ENCODE measurements at places on chromosomes 12 and 14. TPM values are rescaled to one million over a fixed set of nuclear protein-coding genes. Genes with fewer than 3 reads are reported as not detected.

ABCC9 gene
- 0.67 TPM for total RNA-seq

UNG gene
- total RNA-seq, result 22.0 TPM

ALX1 gene
- not detected for total RNA-seq

DNA sequence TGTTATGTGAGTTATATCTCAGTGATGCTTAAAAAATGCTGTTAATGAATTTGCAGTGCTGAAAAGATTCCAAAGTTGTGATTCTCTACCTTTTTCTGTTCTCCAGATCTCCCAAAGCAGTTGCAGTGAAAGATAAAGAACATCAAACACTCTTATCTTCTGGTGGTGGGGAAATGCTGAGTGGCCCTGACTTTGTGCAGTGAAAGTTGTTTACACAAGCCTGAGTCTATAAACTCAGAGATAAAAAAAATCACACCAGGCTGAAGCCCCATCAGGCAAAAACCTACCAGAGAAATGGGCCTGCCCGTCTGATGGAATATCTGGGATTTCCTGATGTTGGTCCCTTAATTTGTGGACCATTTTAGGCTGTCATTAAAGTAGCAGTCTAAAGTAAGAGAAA is 46.1 kb downstream of the RASSF3 start:
- H3K4me1 ChIP-seq, result peaks cover 29% of the 10 kb centered on the region
- no peak overlapping the region for H3K27ac ChIP-seq
- H3K36me3 ChIP-seq, result no peaks in the 10 kb centered on the region
- peaks cover 1% of the 10 kb centered on the region for H3K27me3 ChIP-seq

DNA sequence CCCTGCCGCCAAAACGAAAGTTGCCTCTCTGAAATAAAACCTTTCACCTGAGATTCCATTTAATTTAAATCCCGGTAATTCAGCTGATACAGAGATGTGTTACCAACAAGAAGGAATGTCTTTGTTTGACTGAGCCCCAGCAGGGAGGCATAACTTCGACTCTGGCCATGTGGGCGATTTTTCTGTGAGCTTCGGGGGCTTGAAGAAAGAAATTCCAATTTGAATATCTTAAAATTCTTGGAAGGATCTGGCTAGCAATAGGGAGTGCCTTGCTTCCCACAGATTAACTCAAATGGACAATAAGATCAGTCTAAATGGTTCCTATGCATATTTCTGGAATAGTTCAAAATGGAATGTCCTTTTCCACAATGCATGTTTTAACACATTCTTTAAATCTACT is 252.5 kb upstream of the TMPO start:
- DNase-seq, result no peak
- no peak overlapping the region for H3K4me3 ChIP-seq
- no peaks in the 10 kb centered on the region for H3K36me3 ChIP-seq
- no peaks in the 10 kb centered on the region for H3K27me3 ChIP-seq
- H3K27ac ChIP-seq, result no peak overlapping the region
- H3K4me1 ChIP-seq, result no peaks in the 10 kb centered on the region

DNA sequence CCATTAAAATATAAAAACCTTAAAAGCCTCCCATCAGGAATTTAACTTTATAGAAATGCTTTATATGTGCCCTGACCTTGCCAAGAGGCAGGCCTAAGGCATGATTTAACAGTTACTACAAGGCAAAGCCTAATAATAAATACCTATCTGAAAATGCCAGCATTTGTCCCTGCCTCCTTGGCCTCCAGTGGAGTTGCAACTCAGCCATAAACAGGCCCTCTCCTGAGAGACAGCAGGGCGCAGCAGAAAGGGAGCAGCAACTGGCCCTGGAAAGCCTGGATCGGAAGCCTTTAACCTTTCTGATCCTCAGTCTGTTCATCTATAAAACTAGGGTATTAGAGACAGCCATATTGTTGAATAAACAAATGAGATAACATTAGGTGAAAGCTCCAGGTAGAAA is 324.4 kb downstream of the PAWR start:
- H3K27ac ChIP-seq, result no peak overlapping the region
- H3K27me3 ChIP-seq, result no peaks in the 10 kb centered on the region
- peaks cover 14% of the 10 kb centered on the region for H3K4me1 ChIP-seq
- no peak for DNase-seq

DNA sequence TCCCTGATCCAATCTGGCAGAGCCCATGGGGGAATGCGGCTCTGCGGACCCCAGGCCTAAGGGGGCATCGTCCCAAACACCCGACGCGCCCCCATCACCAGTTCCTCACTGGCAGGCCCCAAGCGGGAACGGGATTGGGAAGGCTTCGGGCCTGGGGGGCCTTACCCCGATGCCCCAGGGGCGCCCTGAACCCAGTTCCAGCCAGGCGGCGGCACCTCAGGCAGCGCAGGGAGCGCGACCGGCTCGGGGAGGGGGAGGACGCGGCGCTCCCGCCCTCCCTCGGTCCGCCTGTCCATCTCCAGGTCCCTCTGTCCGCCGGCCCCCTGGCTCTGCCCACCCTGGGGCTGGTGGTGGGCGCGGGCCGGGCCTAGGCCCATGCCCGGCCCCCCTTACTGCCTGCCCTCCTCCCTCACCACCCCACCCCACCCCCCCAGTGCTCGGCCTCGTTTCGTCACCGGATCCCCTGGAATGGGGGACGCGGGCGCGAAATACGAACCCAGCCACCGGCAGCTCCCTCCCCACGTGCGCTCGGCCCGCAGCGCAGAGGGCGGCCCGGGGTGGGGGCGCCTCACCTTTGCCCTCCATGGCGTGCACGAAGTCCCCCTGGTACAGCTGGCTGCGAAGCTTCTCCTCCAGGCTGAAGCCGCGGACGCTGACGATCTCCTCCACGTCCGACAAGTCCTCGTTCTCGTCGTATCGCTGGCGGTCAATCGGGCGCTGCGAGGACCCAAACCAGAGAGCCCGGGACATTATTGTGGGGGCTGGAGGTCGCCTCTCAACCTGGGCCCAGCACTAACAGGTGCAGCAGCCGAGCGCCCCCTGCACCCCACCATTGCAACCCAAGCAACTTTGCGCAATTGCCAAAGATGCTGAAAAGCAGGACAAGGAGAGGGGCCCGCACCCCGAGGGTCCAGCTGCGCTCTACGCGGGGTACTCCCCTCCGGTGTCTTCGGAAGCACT is 2.3 kb downstream of the KDM2B start:
- H3K36me3 ChIP-seq, result peaks cover 14% of the 10 kb centered on the region
- DNase-seq, result no peak
- peaks cover 56% of the 10 kb centered on the region for H3K4me1 ChIP-seq
- H3K27me3 ChIP-seq, result peaks cover 7% of the 10 kb centered on the region

DNA sequence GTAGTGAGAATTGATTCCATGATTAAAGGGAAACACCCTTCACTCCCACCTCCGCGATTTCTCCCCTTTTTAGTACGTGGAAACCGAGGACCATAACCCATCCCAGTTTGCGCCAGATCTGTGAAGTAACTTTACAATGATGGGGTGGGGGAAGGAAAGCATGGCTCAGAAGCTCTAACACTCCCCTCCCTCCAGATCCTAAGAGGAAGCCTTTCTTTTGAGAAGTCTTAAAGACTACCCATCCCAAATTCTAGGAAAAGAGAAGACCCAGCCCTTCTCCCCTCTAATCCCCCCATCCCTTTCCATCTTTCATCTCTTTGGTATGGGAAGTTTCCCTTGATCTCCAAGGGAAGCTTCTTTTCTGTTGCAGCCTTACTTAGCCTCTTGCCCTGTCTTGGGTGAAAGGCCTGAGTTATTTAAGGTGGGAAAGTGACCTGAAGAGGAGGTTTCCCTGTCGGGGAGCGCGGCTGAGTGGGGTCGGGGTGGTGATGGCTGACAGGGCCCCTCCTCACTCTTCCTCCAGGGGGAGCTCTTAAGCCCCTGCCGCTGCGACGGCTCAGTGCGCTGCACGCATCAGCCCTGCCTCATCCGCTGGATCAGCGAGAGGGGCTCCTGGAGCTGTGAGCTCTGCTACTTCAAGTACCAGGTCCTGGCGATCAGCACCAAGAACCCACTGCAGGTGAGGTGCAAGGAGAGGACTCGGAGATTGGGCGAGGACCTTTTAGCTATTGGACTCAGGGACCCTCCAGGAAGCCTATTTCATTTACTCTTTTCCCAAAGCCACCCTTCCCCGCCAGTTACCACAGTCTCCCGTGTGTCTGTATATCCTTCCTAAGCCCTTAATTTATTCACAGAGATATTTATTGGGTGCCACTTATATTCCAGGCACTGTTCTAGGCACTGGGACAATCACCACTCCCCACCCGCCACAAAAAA is 1.8 kb downstream of the MARCHF9 start:
- no peak overlapping the region for H3K27ac ChIP-seq
- peak overlapping the region; percentile 35 for H3K4me3 ChIP-seq
- H3K4me1 ChIP-seq, result peaks cover 20% of the 10 kb centered on the region
- no peak for DNase-seq
- peaks cover 6% of the 10 kb centered on the region for H3K36me3 ChIP-seq

DNA sequence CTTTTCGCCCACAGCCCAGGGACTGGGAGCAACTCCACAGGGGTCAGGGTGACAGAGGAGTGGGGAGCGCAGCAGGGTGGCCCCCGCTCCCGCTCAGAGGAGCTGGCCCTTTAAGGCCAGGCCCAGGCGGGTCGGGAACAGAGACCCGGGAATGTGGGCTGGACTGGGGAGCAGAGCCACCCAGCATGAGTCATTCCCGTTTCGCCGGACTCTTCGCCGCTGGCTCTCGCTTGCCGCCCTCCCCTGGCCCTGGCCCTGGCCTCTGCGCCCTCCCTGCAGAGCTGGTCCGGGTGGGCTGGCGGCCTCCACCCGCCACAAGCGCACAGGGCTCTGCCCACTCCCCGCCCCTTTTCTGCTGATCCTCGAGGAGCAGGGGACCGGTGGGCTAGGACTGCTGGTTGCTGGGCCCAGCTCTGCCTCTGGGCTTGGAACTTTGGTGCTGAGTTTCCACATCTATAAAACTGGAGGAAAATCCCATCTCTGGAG is 92.8 kb downstream of the NINJ2 start:
- no peaks in the 10 kb centered on the region for H3K36me3 ChIP-seq
- H3K4me3 ChIP-seq, result peak overlapping the region; percentile 89
- H3K27me3 ChIP-seq, result no peaks in the 10 kb centered on the region
- H3K4me1 ChIP-seq, result peaks cover 41% of the 10 kb centered on the region
- DNase-seq, result peak; percentile 78

GRCh38 chr12:14289601-14290000 is 75.9 kb upstream of the ATF7IP start:
- no peaks in the 10 kb centered on the region for H3K4me1 ChIP-seq
- H3K4me3 ChIP-seq, result no peak overlapping the region
- H3K27me3 ChIP-seq, result no peaks in the 10 kb centered on the region
- peaks cover 4% of the 10 kb centered on the region for H3K36me3 ChIP-seq

DNA sequence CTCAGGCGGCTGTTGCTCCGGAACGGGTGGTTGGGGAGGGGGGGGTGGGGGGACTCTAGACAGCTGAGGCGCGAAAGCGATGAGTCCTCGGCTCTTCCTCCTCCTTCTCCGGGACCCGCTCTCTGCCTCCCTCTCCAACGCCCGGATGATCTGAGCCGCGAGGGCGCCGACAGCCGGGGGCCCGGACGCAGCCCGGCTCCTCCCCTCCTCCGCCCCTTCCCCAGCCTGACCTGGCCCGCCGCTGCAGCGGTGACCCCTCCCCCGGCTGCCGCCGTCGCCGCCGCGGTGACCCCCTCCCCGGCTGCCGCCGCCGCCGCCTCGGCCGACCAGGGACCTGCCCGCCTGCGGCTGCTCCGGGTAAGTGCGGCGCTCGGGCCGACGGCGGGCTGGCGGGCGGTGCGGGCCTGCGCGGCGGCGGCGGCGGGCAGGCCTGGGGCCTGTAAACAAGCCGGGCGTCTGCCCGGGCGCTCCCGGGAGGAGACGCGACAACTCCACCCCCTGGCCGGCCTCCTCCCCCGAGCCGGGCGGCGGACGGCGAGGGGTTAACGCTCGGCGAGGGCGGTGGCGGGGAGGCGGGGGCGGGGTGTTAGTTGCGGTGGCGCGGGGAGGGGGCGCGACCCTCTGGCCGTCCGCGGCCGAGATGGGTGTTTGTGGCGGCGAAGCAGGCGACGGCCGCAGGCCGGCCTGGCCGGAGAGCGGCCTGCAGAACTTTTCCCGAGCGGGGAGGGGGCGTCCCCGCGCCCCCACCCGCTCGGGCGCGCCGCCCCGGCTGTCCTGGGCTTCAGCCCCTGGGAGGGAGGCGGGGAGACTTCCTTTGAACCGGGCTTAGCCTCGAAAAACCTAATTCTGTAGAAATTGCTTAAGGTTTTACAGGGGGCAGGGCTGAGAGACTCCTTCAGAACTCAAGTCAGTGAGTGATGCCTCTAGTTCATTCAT is 568 bp downstream of the PPM1A start:
- peaks cover 2% of the 10 kb centered on the region for H3K27me3 ChIP-seq
- H3K4me3 ChIP-seq, result peak overlapping the region; percentile 93
- peak overlapping the region; percentile 77 for H3K27ac ChIP-seq
- no peaks in the 10 kb centered on the region for H3K36me3 ChIP-seq
- peak; percentile 13 for DNase-seq
- peaks cover 51% of the 10 kb centered on the region for H3K4me1 ChIP-seq

DNA sequence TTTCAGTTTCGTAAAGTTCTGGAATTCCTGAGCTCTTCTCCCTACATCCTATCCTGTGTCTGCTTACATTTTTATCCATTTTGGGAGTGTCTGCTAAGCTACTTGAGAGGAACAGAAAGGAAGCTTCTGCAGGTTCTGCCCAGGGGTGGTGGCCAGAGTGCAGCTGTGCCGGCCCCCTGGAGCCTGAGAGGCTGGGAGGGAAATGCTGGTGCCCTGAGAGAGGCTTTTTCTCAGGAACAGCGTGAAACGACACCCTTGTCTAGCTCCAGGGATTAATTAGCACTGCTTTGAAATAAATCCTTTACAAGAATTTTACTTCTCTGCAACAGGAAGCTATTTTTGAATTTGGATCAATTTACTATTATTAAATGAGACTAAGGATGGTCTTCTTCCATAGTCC is 165.4 kb downstream of the SLC15A5 start:
- peaks cover 2% of the 10 kb centered on the region for H3K27me3 ChIP-seq
- DNase-seq, result no peak
- H3K36me3 ChIP-seq, result no peaks in the 10 kb centered on the region
- H3K4me1 ChIP-seq, result no peaks in the 10 kb centered on the region
- H3K27ac ChIP-seq, result no peak overlapping the region
- H3K4me3 ChIP-seq, result no peak overlapping the region

- H3K4me1 ChIP-seq, result no peaks in the 10 kb centered on the region
- peaks cover 4% of the 10 kb centered on the region for H3K36me3 ChIP-seq
- no peak overlapping the region for H3K4me3 ChIP-seq
- no peaks in the 10 kb centered on the region for H3K27me3 ChIP-seq
- DNase-seq, result no peak
- no peak overlapping the region for H3K27ac ChIP-seq
These were observed 12.7 kb upstream of the PRB2 start for GRCh38 chr12:11408096-11408495.

Data from HFFc6 (cell line).